ENCODE measurements at places on chromosomes 6 and 20. TPM values are rescaled to one million over a fixed set of nuclear protein-coding genes. Genes with fewer than 3 reads are reported as not detected.

GRCh38 chr20:54389596-54390280 lies 85.7 kb upstream of the DOK5 start:
- no peak for DNase-seq

DNA sequence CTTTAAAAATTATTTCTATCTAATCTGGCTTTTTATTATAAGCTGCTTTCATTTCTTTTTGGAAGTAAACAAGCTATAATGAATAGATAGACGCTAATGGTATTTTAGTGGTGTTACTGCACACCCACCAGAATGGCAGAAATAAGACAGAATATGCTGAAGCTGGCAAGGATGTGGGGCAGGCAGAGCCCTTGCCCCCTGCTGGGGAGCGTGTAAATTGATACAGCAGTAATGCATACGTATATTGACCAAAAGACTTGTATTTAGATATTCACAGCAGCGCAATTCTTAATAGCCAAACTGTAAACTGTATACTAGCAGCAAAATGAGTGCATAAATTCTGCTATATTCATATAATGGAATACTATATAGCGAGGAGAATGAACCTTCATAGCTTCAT lies 35.3 kb downstream of the TMEM181 start:
- DNase-seq = no peak

DNA sequence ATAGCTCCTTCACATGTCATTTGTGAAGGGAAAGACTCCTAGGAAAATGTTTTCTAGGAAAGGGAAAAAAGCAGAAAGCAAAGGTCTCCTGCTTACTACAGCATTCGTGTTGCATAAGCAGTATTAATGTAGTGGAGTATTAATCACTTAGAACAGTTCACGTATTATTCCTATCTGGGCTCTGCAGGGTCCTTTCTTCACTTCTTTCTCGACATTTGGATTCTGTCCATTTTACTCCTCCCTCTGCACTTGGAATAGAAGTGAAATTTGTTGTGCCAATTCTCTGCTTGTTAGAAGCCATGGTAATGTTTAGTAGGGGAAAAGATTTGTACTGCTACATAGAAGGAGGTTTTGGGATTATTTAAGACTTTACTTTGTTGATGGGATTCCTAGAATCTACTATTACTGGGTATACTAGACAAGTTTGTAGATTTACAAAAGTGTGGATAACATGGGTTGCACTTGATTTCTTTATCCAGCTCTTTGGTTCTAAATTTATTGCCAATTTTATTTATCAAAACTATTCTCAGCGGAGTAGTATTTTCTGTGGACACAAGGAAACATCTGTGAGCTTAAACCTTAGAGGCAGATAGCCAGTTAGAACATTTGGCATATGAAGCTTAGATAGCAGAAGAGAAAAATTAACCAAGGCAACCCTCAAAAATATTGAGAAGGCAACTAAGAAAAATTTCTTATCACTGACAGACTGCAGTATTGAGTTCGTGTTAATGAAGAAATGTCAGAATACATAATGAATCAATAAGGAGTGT lies 108.4 kb upstream of the ESR1 start:
- DNase-seq = no peak

DNA sequence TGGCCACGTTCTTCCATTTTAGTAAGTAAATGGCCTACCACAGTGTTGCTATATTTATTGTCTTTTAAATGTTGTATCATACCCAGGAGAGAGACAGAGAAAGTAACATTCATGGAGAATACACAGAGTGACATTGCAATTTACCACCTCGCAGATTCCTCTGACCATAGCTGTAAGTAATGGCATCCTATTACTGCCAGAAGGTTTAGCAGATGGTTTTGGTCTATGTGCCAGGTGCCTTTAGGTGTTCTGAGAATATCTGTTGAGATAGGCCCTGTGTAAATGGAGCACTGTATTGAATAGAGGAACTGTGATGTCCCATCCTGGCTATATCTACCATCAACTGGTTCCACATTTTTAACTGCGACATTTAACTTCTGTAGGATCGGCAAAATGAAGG lies 559.6 kb downstream of the KIF16B start:
- DNase-seq = no peak

DNA sequence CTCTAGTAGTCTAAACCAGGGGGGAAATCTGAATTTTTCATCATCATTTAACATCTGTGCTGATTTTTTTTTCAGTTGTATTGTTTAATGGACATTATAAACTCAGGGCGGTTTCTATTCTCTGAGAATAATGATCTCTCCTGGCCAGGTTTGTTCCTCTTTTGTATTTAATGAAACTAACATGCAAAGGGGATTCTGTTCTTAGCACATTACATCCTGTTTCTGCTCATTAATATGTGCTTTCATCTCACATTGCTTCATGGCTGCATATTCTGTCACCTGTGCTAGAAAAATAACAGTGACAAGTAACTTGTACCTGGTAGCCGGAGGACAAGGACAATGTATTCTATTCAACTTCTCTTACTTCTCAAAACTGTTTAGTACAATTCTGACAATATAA lies 806 bp downstream of the HLA-DOB start:
- DNase-seq = no peak

DNA sequence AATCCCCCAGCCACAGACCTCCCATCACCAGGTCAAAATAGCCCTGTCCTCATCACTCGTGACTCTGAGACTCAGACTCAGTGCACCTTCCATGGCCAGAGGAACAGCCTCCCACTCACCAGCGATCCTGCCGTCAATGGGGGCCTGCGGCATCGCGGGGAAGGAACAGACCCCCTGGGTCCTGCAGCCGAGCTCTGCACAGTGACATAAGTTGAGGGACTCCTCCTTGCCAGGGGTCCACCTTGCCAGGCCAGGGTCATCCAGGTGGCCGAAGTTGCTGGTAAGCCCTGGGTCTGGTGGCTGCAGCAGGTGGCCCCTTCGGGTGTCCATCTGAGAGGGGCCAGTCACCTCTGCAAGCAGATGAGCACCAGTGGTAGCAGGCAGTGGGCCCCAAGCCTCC lies 16.3 kb downstream of the ETV7 start:
- DNase-seq = no peak

DNA sequence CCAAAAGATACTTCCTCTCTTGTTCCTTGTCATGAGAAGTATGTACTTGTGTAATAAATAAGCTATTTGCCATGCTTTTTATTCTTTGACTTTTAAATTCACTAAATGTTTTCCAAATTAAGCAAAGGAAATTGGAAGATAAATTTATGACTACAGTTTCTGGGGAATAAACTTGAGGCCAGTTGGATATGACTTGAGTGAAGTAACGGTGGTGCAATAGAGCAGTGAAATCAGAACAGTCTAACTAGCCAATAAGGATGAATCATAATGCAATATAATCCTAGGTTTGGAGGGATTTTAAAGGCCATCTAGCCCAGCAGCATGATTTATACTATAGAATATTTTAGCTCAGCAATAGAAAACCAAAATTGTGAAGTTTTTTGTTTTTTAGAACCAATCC lies 183.8 kb upstream of the TCF21 start:
- peak; percentile 70 for DNase-seq

DNA sequence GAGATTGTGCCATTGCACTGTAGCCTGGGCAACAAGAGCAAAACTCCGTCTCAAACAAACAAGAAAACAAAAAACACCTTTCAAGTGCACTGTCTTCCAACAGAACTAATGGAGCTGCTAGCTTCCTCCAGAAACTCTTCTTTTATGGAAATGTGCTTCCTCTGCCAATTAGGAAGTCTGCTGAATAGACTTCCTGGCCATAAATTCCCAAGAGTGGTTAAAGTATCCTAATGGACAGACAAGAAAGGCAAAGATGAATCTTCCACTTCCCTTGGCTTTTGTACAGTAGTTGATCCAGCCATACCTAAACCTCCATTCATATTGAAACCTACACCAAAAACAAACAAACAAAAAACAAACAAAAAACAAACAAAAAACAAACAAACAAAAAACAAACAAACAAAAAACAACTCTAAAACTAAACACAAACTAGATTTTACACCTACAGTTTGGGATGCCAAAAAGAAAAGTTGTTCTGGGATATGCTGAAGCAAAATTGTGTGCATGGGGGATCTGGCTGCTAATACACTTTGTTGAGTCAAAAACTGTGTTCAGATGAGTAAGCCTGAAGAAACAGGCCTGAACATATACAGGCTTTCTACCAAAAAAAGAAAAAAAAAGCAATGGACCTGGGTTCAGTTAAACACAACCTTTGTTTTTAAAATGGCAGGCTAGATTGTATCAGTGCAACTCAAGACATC lies 59.8 kb upstream of the CARMIL1 start:
- DNase-seq = no peak

DNA sequence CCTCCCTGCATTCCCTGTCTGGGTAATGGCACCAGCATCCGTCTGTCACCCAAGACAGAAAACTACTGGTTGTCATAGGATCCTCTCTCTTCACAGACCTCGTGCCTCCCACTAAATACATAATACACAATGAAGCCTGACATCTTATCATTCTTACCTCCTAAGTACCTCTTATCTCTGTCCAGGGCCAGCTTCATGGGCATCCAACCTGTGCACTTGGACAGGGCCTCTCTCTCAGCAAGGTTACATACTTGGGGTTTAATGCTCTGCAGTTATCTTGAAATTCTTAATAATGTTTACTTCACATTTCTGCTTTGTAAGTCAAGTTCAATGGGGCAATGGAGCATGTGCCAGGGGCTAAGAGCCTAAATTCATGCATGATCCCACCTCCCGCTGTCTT lies 30.8 kb upstream of the KLHL31 start:
- no peak for DNase-seq

DNA sequence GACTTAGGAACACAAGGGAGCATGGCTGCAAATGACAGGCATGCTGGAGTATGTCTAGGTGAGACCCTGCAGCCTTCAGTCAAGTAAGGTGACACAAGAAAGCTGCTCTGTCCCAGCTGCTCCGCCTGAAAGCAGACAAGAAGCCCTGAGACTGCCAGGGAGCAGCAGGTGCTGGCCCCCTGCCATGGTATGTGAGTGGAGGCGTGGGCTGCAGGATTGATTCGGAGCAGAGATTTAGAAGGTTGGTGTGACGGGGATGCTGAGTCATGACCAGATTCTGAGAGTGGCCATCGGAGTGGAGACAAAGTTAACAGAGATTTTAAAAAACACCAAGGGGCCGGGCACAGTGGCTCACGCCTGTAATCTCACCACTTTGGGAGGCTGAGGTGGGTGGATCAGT lies 17.8 kb downstream of the LRP11 start:
- DNase-seq = peak; percentile 79

- no peak for DNase-seq
Observed at GRCh38 chr6:1201547-1202200, 110.2 kb upstream of the FOXQ1 start.

DNA sequence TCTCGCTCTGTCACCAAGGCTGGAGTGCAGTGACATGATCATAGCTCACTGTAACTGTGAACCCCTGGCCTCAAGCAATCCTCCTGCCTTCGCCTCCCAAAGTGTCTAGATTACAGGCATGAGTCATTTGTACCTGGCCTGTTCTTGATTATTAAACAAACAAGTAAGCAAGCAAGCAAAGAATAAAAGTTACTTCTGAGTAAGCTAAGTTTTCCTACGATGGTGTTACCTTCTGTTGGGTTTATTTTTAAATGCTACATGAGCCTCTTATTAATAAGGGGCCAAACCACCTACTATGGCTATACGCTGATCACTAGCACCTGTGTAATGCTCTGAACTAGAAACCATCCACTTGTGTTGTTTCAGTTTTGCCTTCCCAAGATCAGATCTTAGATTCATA lies 50.8 kb downstream of the IL22RA2 start:
- no peak for DNase-seq

DNA sequence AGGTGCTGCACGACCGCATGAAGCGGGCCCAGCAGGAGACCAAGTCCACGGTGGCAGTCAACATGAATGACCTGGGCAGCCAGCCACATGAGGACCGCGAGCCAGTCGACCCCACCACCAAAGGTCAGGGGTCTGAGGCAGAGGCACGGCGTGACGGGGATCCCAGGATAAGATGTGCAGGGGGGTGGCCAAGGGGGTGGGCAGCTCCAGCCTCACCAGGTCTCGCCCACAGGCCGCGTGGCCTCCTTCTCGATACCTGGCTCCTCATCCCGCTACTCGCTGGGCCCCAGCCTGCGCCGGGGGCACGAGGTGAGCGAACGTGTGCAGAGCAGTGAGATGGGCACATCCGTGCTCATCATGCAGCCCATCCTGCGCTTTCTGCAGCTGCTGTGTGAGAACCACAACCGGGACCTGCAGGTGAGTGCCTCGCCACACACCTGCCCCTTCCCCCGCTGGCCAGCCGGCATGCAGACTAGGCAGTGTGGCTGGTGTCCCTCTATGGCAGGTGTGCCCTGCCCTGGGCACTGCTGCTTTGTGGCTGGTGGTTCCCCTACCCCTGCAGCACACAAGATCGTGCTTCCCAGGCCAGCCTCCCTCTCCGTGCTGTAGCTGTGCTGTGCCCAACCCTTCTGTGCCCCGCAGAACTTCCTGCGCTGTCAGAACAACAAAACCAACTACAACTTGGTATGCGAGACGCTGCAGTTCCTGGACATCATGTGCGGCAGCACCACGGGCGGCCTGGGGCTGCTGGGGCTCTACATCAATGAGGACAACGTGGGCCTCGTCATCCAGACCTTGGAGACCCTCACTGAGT lies 25.9 kb downstream of the UQCC2 start:
- no peak for DNase-seq

- no peak for DNase-seq
Observed at GRCh38 chr6:56949265-56949664, 5.6 kb upstream of the BEND6 start.

GRCh38 chr20:49315580-49315979 lies 37.7 kb upstream of the ZNFX1 start:
- DNase-seq = no peak

GRCh38 chr6:82614518-82614917 lies 250.9 kb downstream of the TPBG start:
- DNase-seq = no peak

DNA sequence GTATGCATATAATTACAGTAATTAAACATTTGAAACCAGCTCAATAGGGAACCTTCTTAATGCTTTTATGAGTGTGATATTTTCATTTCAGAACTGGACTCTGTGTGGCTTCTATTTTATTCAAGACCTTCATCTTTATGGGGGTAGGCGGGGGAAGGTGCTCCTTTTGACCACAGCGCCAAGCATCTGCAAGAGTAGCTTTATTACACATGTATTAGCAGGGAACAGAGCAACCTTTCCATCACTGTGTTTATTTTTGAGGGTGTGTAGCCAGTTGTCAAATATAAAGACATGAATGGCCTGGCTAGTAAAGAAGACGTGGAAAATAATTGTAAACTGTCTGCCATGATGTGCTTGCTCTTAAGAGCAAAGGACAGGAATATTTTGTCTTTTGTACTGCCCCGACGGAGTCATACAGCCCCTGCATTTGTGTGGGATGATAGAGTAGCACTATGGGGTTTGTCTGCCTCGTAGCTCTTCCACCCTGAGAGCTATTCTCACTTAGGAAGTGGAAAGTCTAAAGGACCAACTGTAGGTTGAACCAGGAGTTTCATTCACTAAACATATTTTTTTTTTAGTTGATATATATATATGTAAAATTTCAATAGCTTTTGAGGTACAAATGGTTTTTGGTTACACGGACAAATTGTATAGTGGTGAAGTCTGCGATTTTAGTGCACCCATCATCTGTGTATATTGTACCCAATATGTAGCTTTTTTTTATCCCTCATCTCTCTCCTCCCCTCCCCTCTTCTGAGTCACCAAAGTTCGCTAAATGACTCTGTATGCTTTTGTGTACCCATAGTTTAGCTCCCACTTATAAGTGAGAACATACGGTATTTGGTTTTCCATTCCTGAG lies 91.2 kb downstream of the CARMIL1 start:
- DNase-seq = no peak

The SMOC2 gene
- 0.32 TPM for total RNA-seq

The FERMT1 gene
- 4.3 TPM for total RNA-seq

The CEP250 gene
- 14.5 TPM for total RNA-seq

The KCNQ5 gene
- 0.97 TPM for total RNA-seq

All from fibroblast of villous mesenchyme (primary cell).